ENCODE measurements at places on chromosomes 7 and 10. TPM values are rescaled to one million over a fixed set of nuclear protein-coding genes. Genes with fewer than 3 reads are reported as not detected.

Gene ZNHIT1
- 38.1 TPM for total RNA-seq

Gene CYP2W1
- total RNA-seq: not detected

Gene LRRC18
- not detected for total RNA-seq

Gene CPA1
- total RNA-seq: not detected

Gene PRKCQ
- 2.2 TPM for total RNA-seq

Gene OR6B1
- not detected for total RNA-seq

Gene PCDH15
- total RNA-seq: 6.1 TPM

Data from temporal lobe (tissue), 4 donors.